AML-193 (cell line): ENCODE measurements at places on chromosomes 2 and 18.

GRCh38 chr2:121019071-121019470 lies 265.9 kb downstream of the TFCP2L1 start:
- no peak for DNase-seq

GRCh38 chr2:212299943-212300342 lies 238.7 kb downstream of the ERBB4 start:
- no peak for DNase-seq

GRCh38 chr2:7377916-7378569 lies 460.8 kb downstream of the RNF144A start:
- DNase-seq = no peak

DNA sequence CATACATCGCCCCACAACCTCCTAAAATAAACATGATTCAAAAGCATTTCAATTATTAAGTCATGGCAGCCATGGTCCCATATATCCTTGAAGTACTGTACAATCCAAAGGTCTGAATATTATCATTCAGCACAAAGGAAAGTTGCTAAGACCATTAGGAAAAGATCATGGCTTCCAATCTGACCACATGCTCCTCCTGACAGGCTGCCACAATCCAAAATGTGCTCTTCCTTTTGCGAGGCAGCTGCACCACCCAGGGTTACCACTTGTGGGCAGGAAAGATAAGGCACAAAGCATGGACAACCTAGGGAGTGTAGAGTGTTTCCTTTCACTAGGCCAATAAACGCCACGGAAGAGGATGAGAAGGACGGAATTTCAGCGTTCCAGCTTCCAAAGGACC lies 5.4 kb downstream of the BOLA3 start:
- DNase-seq = peak; percentile 12

GRCh38 chr2:132415256-132415914 lies 1.2 kb upstream of the GPR39 start:
- no peak for DNase-seq

DNA sequence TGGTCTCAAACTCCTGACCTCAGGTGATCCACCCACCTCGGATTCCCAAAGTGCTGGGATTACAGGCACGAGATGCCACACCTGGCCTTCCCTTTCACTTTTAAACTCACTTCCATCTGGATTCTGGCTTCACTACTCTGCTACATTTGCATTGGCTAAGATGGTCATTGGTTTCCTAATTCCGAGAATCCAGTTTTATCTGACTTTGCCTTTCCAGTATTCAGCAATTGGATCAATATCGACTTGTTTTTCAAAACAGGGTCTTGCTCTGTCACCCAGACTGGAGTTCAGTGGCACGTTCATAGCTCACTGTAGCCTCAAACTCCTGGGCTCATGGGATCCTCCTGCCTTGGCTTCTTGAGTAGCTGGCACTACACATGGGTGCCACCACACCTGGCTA lies 4.7 kb upstream of the CD302 start:
- DNase-seq = no peak

GRCh38 chr2:134460583-134460998 lies 206.7 kb downstream of the MGAT5 start:
- DNase-seq = peak; percentile 21

GRCh38 chr2:236956031-236956618 lies 129.6 kb upstream of the COPS8 start:
- DNase-seq = no peak

DNA sequence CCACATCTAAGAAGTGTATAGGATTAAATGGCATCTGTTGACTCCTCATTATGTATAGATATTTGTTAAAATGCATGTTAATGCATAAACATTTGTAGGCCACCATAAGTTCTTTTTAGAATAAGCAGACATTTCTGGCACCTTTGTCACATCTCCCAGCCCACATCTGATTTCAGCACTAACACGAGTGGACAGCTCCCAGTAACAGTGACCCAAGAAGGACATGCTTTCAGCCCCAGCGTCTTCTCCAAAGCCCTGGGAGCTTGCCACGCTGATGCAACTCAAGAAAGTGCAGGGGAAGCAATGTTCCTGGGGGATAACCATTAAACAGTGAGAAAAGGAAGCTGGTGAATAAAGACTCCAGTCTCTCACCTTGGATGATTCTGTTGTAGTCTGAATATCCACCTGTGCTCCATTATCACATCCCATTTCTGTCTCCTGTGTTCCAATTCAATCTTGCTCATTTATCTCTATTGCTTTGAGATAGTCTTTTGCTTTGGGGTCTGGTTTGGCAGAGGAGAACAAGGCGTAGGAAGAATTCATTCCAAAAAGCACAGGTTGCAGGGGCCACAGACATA lies 182.6 kb upstream of the THSD7B start:
- DNase-seq = peak; percentile 26
